ENCODE measurements at places on chromosomes 16 and 17. TPM values are rescaled to one million over a fixed set of nuclear protein-coding genes. Genes with fewer than 3 reads are reported as not detected.

NUP93 gene
- 114 TPM for total RNA-seq

USP43 gene
- total RNA-seq, result not detected

KREMEN2 gene
- 17.8 TPM for total RNA-seq

PRKCB gene
- total RNA-seq, result not detected

GRCh38 chr16:49600976-49601375, 227.4 kb downstream of the C16orf78 start:
- DNase-seq, result no peak

DNA sequence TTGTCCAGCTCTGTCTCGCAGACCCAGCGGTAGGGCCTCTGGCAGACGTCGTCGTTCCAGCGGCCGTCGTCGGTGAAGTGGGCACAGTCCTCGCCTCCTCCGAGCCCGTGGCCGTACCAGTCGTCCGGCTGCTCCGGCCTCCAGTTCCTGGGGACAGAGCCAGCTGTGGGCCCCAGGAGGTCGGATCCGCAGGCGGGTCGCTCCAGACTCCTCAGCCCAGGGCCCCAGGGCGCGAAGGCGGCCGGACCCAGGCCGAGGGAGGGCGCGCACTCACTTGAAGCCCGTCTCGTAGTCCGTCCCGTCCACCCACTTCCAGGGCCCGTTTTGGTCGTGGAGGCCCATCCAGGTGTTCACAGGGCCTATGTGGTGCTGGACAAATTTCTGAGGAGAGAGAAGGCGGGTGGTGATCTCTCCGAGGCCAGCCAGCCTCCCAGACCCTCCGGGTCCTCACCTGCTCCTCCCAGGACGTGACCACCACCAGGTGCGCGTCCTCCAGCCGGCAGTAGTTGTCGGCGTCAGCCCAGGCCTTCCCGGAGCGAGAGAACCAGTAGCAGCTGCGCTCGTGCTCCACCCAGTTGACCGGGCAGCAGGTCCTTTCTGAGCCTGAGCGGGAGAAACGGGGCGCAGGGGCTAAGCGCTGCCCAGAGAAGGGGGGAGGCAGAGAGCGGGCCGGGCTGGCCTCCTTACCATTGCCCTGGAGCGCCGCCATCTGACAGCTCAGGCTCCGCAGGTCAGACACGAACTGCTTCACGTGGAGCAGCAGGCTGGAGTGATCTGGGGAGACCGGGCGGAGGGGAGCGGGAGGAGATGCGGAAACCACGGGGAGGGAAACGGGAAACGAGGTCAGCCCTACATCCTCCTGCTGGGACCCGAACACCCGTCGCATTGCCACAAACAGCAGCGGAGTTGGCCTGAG, 5.2 kb downstream of the ASGR1 start:
- DNase-seq, result no peak

- peak; percentile 72 for DNase-seq
Measured at GRCh38 chr17:81371910-81372760, 23.1 kb upstream of the BAHCC1 start.

DNA sequence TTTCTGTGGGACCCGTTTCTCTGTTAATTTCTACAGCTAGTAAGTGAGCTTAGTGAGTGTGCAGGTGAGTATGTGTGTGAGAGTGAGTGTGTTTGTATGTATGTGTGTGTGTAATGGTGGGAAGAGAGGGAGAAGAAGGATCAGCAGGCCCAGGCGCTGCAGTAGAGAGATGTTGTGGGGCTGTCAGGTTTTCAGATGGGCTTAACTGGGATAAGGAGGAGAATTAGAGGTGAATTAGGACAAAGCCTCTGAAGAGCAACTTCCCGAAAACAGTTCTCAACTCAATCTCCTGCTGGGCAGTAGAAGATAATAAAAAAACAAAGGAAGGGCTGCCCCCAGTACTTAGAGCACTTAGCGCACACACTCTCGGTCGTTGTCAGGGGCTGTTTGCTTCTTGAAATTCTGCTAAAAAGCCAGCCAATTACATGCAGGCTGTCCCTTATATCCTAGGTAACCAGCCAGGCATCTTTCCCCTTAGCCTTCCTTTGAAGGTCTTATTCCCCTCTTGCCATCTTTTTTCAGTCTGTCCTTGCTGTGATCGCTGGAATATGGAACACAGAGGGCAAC, 63.4 kb downstream of the CLEC16A start:
- DNase-seq, result no peak

DNA sequence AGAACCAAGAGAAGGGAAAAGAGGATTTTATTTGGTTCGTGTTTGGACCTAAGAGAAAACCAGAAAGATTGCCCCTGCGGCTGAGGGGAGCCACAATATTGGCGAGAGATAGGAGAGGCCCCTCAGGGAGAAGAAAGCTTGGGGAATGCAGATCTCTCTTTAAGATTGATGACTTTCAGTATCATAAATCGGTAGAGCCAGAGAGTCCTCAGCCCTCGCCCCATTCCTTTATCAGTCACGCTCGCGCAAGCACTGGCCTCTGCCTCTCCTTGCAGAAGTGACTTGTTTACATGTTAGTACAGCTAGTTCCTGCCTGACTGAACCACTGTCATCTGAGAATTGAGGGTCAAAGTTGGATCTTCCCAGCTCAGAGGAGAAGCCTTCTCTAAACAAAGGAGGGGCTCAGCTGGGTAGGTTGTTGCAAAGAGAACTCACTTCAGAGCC, 21.5 kb upstream of the KRT19 start:
- DNase-seq, result no peak

DNA sequence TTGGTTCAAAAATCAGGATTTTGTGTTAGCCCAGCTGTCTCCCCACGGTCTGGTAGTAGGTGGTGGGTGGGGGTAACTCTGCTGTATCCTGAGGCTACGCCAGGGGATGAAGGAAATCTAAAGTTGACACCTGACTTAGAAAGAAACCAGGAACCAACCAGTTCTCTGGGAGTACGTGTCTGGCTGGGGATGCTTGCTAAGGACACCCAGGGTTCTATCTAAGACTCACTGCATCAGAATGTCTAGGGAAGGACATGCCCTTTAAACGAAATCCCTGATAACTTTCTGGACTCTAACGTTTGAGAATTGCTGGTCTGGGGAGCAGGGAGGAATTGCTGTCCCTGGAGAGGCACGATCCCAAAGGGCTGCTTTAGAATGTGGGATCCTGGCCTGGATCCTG, 39.2 kb upstream of the CES5A start:
- DNase-seq, result no peak
